Hindlimb muscle (tissue), 1 donor: ENCODE measurements at places on chromosomes 7 and 10.
A peak's percentile ranks its signal among the peaks of the same experiment; 100 is the strongest.

DNA sequence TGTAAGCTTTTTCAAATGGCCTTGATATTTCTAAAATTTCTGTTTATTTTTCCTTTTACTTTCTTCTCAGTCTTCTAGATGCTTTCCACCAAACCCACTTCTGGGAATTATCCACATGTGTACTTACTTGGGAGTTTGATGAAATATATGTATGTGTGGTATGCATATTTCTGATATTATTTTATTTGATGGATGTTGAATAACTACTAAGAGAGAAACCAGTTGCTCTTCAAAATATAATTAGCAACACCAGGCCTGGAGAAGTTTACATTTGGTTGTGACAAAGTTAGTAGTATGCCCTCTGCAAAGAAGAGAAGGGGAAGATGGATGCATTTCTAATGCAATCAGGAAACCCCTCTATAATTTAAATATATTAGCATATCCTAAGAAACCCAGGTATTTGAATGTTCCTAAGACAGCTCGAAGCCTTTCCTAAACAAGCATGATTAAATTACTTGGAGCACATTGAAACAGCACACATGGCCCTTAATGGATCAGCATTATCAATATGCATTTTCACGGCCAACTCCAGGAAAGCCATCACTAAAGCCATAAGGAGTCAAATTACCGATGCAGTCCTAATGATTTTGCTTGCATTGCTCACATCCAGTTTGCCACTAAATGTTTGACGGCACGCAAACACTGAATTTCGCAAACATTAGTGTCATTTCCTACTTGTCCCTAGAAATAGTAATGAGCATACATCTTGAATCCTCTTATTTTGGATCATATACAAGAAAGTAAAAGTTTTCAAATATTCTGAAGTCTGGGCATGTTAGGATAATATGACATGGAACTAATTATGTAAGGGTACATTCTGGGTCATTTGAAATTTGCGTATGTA is 393.8 kb downstream of the EXOC4 start:
- no peak for DNase-seq

GRCh38 chr10:2908851-2909630 is 158.3 kb upstream of the PFKP start:
- no peak for DNase-seq

- DNase-seq = no peak
Measured at GRCh38 chr10:61320257-61320587, 133.0 kb downstream of the TMEM26 start.

GRCh38 chr10:67075491-67075971 is 149.7 kb downstream of the LRRTM3 start:
- DNase-seq = no peak

DNA sequence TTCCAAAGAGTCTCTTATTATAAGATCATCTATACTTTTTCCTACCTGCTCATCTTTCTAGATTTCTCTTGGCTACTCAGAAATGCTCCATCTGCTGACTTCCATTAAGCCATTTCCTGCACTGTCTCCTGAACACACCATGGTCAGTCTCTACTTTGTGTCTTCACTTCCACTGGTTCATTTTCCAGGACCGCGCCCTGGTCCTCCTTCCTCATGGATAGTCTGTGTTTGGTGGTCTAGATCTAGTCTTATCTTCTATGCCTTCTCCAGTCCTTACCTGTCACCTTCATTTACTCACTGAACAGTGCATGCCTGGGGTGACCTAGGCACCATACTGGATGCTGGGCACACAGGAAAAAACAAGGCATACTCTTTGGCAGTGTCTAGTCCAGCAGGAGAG is 11.8 kb downstream of the INSYN2A start:
- no peak for DNase-seq

GRCh38 chr10:80500572-80501380 is 36.9 kb upstream of the SH2D4B start:
- peak; percentile 73 for DNase-seq

DNA sequence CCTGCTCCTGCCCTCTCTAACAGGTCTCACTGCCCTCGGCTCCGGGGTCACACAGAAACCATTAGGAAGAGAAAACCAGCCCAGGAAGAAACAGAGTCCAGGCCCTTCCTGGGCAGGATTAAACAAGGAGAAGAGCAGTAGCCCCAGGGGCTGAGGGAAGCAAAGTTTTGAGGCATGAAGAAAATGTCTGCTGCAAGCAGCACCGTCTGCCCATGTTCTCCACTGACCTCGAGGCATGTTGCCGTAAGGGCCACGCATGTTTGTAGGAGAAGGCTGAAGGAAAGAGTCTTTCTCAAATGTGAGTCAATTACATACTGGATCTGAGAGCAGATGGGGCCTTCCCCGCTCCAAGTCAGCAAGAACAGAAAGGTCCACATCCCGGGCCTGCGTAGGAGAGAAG is 4.2 kb downstream of the ZNF746 start:
- DNase-seq = no peak

- DNase-seq = no peak
Measured at GRCh38 chr10:69656742-69657269, 26.8 kb downstream of the FAM241B start.

GRCh38 chr10:50431791-50432190 is 180.5 kb upstream of the ASAH2 start:
- no peak for DNase-seq

DNA sequence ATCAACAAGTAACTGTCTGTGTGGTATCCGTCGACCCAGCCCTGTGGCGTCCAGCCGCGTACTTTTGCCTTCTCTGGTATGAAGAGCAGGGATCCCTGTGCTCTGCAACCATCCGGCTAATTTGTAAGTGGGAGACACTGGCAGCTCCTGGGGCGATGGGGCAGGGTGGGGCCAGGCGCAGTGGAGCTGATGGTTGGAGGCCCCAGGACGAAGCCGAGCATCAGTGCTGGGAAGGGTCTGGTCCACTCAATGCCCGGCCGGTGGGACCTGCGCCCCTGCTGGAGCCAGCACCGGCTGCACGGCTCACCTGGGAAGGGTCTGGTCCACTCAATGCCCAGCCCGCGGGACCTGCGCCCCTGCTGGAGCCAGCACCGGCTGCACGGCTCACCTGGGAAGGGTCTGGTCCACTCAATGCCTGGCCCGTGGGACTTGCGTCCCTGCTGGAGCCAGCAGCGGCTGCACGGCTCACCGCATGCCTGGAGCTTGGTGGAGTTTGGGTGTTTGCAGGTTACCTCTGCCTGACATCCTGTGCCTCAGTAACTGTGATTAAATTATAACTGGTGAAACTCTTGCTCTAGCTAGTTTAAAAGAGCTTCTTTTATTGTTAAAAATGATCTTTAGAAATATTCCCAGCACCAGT is 96.1 kb downstream of the NKX6-2 start:
- no peak for DNase-seq

DNA sequence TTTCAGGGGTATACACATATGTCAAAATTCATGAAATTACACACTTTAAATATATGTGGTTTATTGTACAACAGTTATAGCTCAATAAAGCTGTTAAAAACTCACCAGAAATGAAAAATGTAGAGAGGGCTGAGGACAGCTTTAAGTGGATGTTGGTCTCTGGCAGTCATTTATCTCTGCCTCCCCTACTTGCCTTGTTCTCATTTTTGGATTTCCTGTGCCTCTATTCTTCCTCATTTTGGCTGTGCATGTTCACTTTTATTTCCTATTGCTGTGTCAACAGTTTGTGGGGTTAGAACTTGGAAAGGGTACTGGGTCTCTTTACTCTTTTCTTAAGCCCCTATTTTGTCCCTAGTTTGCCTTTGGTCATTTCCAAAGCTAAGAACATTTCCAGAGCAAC is 18.6 kb upstream of the MEST start:
- no peak for DNase-seq

DNA sequence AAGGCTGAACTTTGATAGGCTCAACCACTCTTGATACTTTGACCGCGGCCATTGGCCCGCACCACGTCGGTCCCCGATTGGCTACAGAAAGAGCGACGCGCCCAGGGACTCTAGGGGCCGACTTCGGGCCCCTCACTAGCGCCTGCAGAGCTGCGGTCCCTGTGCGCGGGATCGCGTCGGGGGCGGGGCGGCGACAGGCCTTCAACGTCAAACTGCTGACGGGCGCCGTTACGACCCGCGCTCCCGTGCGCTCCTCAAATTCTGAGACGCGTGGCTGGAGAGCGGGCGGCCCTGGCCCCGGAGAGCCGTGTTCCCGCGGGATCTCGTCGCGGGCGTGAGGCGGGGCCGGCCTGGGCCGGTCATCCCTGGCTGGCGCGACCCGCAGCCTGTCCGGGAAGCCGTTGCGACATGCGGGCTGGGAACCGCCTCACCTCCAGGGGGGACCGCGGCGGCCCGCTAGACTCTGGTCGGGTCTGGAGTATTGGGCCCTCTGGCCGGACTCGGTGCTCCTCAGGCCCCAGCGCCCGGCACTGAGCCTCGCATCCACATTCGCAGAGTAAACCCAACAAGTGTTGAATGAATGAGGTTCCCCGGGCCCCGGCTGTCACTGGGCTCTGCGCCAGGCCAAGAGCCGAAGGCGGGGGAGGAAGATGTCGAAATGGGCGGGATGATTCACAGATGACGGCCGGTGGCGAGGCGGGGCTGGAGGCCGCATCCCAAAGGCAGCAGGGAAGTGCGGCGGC is 643 bp upstream of the SLC25A28 start:
- peak; percentile 93 for DNase-seq

- DNase-seq = no peak
Measured at GRCh38 chr7:157841773-157842370, 505.1 kb downstream of the DNAJB6 start.

DNA sequence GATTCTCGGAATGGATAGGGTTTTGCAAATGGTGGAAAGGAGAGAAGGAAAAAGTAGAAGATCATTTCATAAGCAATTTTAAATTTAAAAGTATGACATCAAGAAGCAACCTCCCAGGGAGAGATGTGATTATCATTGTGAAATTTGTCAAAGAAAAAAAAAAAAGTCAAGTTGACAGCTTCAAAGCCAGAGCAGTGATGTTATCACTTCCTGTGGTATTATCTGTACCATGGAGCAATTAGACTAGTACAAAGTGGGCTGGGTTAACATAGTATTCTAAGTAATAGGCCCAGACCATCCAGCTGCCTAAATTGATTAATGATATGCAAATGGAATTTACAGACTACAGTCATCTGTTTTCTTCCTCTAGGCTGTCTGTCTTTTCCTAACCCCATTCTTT is 84.0 kb upstream of the NPY start:
- DNase-seq = no peak

GRCh38 chr7:66741710-66742049 is 1.1 kb downstream of the RABGEF1 start:
- DNase-seq = no peak

DNA sequence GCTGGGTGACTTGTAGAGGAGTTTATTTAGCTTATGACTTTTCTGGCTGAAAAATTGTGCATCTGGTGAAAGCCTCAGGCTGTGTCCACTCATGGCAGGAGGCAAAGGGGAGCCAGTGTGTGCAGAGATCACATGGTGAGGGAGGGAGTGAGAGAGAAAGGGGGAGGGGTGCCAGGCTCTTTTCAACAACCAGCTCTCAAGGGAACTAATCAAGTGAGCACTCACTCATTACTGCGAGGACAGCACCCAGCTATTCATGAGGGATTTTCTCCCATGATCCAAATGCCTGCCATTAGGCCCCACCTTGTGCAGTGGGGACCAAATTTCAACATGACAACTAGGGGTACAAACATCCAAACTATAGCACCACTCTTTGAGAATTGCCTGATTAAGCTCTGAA is 590.2 kb downstream of the MAGI2 start:
- DNase-seq = no peak

- DNase-seq = peak; percentile 8
Measured at GRCh38 chr7:18610331-18610948, 114.9 kb downstream of the HDAC9 start.

DNA sequence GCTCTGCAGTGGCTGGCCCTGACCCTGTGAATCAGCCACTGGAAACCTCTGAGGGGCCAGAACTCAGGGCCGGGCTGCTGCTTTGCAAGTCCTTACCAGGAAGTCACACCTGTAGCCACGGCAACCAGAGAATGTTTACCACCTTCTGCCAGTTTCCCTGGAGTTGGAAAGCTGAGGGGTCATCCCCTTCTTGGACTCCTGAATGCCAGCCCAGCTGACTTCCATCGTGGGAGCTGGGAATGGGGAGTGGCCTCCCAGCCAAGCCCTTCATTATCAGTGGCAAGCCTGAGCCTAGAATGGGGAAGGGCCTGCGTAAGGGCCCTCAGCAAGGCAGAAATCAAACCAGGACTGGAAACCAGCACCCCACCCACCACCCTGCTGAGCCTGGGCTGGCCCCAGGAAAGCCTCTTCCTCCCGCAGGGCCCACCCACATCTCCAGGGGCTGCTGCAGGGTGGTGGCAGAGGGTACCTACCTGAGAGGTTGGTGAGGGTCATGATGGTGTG is 6.5 kb upstream of the CRHR2 start:
- no peak for DNase-seq

DNA sequence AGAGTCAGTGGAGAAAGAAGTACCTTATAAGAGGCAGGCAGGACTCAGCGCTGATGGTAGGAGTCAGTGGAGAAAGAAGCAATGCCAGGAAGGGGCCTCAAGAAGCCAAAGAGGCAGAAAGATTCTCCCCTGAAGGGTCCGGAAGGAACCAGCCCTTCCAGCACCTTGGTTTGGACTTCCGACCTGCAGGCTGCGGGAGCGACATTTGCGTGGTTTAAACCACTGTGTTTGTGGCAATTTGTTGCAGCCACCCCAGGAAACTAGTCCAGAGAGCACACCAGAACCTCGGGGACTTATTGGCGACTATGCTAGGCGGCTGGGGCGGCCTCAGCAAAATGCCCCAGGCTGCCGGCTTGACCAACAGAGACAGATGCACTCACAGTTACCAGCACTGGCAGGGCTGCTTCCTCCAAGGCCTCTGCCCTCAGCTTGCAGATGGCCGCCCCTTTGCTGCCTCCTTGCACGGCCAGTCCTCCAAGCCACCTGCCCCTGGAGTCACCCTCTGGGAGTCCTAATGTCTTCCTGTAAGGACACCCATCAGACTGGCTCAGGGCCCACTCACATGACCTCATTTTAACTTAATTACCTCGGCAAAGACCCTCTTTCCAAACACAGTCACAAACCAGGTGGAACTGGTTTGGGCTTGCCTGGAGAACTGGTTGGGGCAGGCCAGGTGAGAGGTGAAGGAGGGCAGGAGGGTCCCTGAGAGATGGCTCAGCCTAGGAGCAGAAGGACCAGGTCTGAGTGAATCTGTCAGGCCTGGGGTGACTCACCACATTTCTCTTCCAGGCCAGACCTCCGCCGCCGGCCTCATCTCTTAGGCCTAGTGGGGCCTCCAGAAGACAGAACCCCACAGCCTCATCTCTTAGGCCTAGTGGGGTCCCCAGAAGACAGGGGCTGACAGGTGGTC is 26.1 kb downstream of the CALML3 start:
- no peak for DNase-seq
